ENCODE measurements at places on chromosomes 7 and 10.

GRCh38 chr10:36507715-36508114 lies 617.7 kb upstream of the ANKRD30A start:
- H3K36me3 ChIP-seq, result no peaks in the 10 kb centered on the region
- DNase-seq, result no peak
- no peak overlapping the region for H3K4me3 ChIP-seq
- H3K4me1 ChIP-seq, result no peaks in the 10 kb centered on the region

DNA sequence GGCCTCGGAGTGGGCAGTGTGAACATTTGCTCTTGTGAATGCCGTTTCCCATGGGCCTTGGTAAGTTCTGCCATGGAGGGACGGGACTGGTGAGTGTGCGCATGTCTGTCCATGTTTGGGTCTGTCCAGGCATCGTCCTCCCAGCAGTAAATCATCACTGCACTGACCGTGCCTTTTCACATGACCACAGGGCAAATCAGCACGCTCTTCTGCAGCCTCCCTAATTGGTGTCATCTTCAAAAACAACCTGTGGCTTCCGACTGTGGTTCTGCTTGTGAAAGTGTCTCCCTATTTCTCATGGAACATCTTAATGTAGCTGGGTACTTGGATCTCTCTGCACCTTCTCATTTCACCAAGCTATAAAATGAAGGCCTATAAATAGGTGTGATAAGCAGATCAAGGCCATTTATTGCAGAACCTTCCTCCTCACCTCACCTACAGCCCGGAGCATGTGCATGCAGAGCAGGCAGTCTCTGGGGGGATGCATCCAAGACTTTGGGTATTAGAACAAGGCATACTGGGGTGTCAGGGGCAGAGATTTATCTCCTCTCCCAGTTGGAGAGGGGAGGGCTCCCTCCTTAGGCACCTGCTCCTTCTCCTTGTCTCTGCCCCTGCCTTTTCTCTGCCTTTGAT lies 77.4 kb downstream of the RBM20 start:
- no peaks in the 10 kb centered on the region for H3K27me3 ChIP-seq
- no peak for DNase-seq
- no peak overlapping the region for H3K27ac ChIP-seq
- H3K4me1 ChIP-seq, result no peaks in the 10 kb centered on the region
- H3K36me3 ChIP-seq, result no peaks in the 10 kb centered on the region

DNA sequence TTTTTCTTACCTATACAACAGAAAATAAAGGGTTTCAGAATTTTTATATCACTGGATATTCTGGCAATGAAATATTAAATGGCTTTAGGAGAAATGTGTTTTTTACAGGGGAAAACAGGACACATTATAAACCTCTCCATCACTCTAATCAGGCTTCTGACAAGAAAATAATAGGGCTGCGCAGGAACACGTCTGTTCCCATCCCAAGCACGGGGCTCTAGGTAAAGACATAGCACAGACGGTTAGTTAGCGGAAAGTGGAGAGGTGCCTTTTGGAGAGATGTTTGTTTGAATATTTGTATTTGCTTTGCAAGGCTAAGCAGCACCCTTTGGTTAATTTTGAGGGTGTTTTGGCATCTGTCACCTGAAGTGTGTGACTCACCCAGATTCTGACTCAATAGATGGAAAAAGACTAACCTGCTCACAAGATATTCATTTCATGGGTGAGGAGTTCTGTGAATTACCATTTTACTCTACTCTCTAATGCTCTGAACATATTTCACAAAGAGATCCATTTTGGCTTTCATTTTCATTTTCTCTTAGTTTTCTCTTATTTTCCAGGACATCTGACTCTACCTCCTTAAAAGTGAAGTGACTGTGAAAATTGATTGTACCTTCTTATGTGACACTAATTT lies 174.5 kb upstream of the AKR1E2 start:
- DNase-seq, result no peak
- no peak overlapping the region for H3K27ac ChIP-seq
- H3K27me3 ChIP-seq, result no peaks in the 10 kb centered on the region
- no peak overlapping the region for H3K4me3 ChIP-seq
- no peaks in the 10 kb centered on the region for H3K36me3 ChIP-seq

DNA sequence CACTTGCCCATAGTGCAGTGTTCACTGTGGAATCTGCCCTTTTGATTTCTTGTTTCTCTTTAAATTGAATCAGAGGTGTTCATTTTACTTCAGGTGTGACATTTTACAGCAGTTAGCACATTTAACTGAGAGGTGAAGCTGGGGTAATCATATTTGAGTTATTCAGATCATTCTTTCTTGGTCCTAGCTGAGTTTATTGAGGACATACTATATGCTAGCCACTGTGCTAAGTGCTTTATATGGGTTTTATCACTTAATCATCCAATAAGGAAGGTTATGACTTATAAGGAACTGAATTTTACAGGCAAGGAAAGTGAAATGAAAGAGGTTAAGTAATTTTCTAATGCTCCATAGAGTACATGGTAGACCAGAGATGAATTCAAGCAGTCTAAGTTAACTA lies 79.7 kb downstream of the PON1 start:
- DNase-seq, result no peak
- H3K4me1 ChIP-seq, result peaks cover 12% of the 10 kb centered on the region
- no peaks in the 10 kb centered on the region for H3K36me3 ChIP-seq
- H3K27ac ChIP-seq, result no peak overlapping the region
- no peaks in the 10 kb centered on the region for H3K27me3 ChIP-seq

DNA sequence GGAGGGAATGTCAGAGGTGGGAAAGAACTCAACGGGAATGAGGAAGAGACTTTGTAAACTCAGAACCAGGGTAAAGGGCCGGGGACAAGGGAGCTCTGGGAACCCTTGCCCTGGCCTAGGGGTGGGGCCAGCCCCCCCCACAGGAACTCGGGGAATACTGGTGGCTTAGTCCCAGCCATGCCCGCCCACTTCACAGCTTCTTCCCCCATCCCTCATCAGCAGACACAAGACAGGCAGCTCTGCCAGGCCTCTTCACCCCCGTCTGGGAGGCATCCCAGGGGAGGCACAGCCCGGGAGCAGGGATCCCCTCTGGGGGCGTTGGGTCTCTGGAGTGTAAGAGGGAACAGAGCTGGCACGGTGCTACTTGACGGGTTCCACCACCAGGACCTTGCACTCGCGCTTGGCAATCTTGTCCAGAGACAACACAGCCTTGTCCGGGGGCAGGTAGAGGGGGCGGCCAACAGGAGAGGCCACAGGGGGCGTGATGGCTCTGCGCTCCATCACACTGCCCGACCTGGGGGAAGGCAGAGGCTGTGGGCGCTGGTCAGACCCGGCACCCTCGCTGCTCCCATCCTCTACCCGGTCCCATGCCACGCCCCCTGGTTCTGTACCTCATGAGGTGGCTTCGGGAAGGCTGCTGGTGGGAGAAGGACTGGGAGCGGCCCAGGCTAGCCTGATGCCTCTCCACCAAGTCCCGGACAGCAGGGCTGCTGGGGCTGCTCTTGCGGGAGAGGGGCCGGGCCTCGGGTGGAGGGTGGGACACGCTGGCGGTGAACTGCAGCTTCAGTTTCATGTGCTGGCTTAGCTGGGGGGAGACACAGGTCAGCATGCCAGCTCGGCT lies 3.7 kb downstream of the TRAPPC14 start:
- peaks cover 15% of the 10 kb centered on the region for H3K4me1 ChIP-seq
- H3K27me3 ChIP-seq, result no peaks in the 10 kb centered on the region
- H3K4me3 ChIP-seq, result no peak overlapping the region
- DNase-seq, result peak; percentile 48
- H3K36me3 ChIP-seq, result no peaks in the 10 kb centered on the region

GRCh38 chr7:140639366-140640053 lies 1.1 kb downstream of the DENND2A start:
- H3K27me3 ChIP-seq, result peaks cover 6% of the 10 kb centered on the region
- peaks cover 31% of the 10 kb centered on the region for H3K4me1 ChIP-seq
- H3K36me3 ChIP-seq, result no peaks in the 10 kb centered on the region
- DNase-seq, result peak; percentile 63
